ENCODE measurements at places on chromosomes 4 and X. TPM values are rescaled to one million over a fixed set of nuclear protein-coding genes. Genes with fewer than 3 reads are reported as not detected.

- DNase-seq, result peak; percentile 4
These were observed 71.8 kb upstream of the SMARCA5 start for GRCh38 chr4:143441678-143442077.

Gene CT45A2
- total RNA-seq, result not detected

GRCh38 chr4:116872941-116873340 is 212.4 kb downstream of the TRAM1L1 start:
- DNase-seq, result no peak

DNA sequence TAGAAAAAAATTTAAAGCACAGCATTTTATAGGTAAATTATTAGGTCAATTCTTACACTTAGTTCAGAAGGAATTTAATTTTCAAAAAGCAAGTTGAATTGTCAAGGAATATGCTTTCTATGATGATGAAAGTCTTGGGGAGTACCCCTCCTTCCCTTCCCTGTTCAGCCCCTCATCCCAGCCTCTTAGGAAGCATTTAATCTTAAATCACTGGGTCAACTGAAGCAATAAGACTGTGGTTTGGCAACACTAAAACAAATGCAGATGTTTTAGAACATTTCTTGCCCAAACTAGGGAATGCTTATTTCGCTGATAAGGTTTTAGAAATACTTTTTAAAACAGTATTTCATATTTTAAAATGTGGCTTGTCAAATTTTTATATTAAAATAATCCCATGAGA is 19.1 kb upstream of the ARSJ start:
- DNase-seq, result no peak

Gene SGCB
- total RNA-seq, result 23.7 TPM

DNA sequence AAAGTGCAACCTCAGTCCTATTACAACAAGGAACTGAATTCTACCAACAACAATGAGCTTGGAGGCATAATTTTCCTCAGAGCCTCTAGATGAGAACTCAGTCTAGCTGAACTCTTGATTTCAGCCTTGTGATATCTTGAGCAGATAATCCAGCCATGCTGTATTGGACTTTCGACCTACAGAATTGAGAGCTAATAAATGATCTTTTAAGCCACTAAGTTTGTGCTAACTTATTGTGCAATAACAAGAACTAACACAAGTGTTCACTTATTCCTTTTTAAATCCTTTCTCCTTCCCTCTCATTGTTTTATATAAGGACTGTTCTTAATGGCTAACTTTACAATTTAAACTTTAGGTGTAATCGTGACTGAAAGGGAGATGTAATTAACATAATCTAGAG is 140.7 kb downstream of the MAGEB17 start:
- no peak for DNase-seq

- peak; percentile 9 for DNase-seq
These were observed 42.4 kb upstream of the NOCT start for GRCh38 chr4:138972956-138973801.

GRCh38 chr4:170226288-170226687 is 136.5 kb upstream of the AADAT start:
- no peak for DNase-seq

Gene MMRN1
- 2,743 TPM for total RNA-seq

DNA sequence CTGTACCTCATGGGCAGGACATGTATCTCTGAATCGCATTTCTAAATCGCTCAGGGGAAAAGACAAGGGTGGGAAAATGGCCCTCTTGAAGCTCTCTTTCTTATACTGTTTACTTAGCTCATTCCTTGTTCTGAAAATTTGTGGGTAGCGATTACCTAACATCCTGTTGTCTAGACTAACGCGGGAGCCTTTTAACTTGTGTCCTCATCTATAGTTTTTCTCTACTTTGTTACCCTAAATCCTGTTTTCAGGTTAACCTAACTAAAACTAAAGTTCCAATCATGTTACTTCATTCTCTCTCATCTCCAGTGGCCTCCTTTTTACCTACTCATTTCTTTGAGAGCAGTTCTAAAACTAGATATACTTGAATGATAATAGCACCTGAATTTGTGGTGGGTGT is 45.0 kb downstream of the SNX25 start:
- peak; percentile 39 for DNase-seq

DNA sequence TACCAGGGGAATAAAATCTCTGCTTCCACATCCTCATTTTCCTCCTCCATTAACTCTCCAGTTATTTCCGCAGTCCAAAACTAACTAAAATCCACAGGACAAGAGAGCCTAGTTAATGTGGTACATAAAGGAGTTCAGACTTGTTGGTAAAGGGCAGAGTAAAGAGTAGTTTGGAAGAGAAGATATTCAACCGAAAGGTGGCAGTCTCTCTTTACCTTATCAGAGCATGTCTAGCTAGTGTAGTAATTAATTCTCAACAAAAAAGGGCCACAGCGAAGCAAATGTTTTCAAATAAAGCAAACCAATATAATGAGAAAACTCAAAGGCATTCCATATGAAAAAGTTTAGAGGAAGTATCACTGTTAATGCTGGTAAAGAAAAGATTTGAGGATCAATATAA is 286.5 kb downstream of the GLUD2 start:
- no peak for DNase-seq

GRCh38 chrX:14964500-14964899 is 91.3 kb downstream of the MOSPD2 start:
- peak; percentile 40 for DNase-seq

DNA sequence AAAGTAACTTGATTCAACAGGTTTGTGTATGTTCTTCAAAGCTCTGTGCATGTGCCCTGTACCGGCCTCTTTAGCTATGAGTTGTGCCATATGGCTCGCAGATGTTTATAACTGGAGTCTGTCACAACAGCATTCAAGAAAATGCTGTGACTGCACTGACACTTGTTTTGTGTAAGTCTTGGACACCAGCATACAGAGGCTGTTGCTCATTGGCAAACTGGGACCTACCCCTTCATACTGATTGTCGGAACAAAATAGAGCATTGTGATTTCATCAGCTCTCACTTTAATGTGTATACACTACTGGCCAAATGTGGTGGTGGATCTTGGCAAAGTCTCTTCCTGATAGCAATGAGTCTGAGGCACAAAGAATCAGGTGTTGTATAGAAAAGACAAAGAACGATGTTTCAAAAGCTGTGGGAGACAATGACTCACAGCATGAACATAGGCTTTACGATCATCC is 133.9 kb downstream of the EGF start:
- no peak for DNase-seq

GRCh38 chr4:112060212-112060611 is 85.0 kb upstream of the FAM241A start:
- DNase-seq, result peak; percentile 63

Gene SERTM2
- not detected for total RNA-seq

Gene SRPX2
- 22.0 TPM for total RNA-seq

- peak; percentile 25 for DNase-seq
These were observed 30.3 kb downstream of the STPG2 start for GRCh38 chr4:98113012-98113411.

GRCh38 chrX:18578546-18578945 is 93.4 kb downstream of the RS1 start:
- DNase-seq, result no peak

GRCh38 chrX:16814597-16814996 is 28.3 kb downstream of the TXLNG start:
- no peak for DNase-seq

DNA sequence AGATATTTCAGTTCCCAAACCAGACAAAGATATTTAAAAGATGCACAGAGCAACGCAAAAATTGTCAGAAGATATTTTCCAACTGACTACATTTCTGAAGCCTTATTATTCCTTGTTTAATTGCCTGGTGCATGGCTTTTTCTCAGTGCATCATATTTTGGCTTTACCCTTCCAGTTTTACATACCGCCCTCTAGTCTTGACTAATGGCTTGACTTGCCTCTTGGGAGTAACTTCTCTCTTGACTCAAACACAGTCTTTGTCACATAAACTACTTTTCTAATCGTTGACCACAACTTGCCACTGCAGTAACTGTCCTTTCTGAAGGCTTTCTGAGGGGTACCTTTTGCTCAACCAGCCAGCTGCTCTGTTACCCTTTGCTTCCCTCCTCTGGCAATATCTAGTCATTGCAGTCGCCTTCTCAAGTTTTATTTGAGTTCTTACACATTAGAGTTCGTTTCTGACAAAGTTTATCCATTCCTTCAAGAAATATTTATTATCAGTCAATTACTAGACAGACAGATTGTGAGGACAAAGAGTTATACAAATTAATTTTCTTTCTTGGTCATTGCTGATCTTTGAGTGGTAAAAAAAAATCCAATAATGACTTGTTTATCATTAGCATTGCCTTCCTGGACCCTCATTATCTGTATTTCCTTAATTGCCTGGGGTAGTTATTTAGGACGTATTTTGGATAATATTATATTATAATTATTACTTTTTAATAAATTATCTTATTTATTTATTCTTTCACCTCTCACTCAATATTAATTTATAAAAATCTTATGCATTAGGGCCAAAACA is 506.9 kb upstream of the PCDH10 start:
- peak; percentile 18 for DNase-seq

GRCh38 chr4:4430492-4431195 is 43.7 kb downstream of the NSG1 start:
- DNase-seq, result peak; percentile 73

Gene GC
- total RNA-seq, result not detected

Gene CCDC160
- not detected for total RNA-seq
